ENCODE measurements at places on chromosomes 4 and X.

GRCh38 chrX:37646254-37646653 lies 39.3 kb upstream of the XK start:
- DNase-seq = no peak

GRCh38 chr4:47482326-47482725 lies 2.7 kb upstream of the ATP10D start:
- no peak for DNase-seq

DNA sequence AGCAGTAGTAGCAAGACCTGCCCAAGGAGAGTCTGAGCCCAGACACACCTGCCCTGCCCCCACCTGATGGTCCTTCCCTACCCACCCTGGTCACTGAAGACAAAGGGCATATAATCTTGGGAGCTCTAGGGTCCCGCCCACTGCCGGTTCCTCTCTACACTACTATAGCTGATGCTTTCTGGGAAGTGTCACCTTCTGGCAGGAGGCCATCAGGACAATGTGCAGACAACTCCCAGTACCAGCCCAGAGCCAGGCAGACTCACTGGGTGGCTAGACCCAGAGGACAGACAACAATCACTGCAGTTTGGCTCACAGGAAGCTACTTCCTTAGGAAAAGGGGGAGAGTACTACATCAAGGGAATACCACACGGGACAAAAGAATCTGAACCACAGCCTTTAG lies 312.7 kb downstream of the SPRY1 start:
- DNase-seq = no peak

DNA sequence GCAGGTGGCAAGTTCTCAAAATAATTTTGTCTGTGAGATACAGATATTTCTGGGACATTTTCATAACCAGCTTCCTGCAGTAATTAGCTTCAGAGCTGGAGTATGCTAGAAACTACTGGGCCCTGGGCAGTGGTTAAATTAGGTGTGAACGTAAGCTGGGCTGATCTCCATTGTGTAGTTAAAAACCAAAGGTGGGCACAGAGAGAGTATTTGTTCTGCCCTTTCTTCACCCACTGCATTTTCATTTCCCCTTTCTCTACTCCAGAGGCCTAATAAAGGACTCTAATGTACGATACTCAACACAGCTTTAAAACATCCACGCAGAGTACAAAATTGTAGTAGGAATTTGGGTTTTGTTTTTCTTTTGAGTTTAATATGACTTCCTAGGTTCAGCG lies 252.7 kb downstream of the SPRY1 start:
- DNase-seq = no peak

DNA sequence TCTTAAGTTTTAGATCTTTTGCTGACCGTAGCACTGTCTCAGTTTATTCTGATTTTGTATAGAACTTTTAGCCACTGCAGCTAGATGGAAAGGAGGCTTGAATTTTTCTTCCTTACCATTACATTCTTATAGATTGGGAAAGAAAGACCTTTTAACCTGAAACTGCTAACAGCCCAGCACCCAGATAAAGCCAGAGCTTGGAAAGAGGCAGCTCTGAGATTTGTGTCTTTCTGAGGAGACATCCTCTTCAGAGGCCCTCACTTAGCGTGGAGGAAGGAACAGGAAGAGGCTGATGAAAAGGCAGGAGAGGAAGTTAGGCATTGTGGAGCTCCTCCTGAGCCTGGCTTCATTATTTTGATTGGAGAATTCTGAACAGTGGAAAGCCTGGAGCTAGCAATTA lies 35.1 kb downstream of the ATG4A start:
- no peak for DNase-seq

DNA sequence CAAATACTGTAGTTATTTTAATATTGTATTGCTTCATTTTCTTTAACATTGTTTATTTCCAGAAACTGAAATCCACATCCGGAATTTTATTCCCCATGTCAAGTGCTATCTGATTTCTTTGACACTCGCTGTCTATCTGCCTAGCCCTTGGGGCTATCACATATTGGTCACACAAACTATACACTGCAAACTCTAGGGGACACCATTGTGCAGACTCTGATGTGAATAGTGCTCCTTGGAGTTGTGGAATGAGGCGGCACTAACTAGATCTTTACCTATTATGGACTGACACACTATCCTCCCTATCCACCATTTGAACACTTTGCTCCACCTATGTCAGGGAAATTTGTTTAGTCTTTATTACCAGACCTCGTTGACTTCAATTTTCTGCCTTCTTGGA lies 534.5 kb downstream of the GLUD2 start:
- DNase-seq = no peak

DNA sequence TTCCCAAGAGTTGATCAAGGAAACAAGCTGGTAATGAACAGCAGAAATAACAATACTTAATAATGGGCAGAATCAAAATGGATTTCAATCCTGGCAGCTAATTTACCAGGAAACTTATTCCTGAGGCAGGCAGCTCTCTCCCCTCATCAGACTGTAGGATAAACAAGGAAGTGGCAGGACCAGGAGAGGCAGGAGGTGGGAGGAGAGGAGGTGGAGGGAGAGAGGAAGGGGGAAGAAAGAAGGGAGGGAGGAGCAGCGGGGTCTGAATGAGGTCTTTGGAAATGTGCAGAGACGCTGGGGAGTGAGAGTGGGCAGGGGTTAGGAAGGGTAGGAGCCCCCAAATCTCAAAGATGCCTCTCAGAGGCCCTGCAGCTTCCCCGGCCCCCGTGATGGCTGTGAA lies 231.5 kb downstream of the BCOR start:
- no peak for DNase-seq

DNA sequence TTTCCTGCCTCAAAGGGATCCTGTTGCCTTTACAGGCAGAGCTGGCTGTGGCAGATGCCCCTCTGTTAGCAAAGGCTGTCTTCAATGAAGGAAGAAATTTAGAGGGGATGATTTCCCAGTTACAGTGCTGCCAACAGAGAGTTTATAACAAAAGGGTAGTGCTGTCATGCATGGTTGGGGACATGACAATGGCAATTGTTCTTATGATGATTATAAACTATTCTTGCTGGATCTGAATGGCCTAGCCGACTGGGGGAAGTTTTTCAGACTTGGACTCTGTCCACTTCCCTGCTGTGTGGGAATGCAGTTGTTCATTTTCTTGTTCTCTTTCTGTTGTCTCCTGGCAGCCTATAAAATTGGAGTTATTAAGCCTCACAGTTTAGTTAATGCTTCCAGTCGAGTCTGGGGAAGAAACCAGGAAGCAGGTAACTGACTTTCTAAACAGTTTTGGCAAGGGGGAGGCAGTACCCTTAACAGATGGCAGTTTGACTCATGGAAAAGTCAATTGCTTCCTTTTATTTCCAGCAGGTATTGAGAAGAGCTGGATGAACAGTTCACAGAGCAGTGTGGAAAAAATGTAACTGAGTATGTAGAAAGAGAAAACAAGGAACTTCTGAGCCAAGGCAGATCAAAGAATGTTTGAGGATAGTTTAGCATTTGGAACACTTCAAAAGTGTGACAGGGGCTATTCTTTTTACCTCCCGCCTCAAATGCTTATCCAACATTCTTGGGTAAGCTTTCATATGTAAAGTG lies 582.6 kb downstream of the RAPGEF2 start:
- DNase-seq = no peak

DNA sequence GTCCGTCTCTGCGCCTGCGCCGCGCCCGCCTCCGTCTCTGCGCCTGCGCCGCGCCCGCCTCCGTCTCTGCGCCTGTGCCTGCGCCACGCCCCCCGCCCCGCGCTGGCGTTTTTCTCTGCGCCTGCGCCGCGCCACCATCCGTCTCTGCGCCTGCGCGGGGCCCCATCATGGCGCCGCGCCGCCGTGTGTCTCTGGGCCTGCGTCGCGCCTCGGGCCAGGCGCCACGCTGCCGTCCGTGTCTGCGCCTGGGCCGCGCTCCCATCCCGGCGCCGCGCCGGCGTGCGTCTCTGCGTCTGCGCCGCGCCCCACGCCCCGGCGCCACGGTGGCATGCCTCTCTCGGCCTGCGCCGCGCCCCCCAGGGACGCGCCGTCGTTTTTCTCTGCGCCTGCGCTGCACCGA lies 51.8 kb upstream of the DUX4 start:
- no peak for DNase-seq

DNA sequence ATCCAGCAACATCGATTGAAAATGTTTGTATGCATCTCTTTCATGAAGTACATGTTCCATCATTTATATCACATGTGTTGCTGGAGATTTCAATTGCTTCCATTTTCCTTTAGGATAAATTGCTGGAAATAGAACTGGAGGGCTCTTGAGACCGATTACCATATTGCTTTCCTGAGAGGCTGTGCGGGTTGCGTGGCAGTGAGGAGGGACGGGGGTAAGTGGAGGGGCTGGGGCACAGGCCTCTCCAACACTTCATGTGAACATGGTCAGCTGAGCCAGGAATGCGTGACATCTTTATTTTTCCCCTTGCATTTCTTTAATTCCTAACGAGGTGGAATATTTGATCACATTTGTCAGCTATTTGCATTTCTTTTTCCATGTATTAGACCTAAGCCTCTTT lies 144.6 kb downstream of the TBL1X start:
- no peak for DNase-seq

- no peak for DNase-seq
Observed at GRCh38 chr4:37393321-37393720, 148.8 kb downstream of the NWD2 start.

DNA sequence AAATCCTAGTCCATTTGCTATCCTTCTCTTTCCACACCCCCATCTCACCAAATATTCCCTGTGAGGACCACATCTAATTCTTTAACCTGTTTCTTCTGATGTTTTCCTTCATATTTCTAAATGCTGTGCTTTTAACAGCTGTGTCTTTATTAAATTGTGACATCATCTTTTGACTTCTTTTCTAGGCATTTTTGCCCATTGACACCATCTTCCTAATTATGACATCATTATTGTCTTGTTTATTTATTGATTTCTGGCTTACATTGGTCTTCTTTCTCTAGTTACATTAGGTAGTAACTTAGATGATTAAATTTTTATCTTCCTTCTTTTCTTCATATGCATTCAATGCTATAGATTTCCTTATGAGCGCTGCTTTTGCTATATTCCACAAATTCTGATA lies 175.8 kb upstream of the PDE5A start:
- DNase-seq = no peak

DNA sequence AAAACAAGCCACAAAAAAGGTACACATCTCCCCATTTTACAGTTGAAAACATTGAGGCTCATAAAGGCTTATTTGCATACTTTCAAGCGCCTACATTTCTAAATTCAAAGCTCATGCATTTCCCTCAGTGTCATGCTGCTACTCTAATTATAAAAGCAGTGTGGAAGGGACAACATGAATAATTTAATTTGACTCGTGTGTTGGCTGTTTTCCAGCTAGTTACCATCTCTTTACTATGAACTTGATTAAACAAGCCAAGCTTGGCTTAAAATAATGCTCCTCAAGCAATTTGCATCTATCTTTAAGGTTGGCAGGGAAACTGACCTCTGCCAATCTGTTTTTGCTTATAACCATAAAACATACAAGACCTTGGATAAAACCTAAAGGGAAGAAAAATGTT lies 252.5 kb upstream of the NEIL3 start:
- DNase-seq = no peak

GRCh38 chr4:151256134-151256533 lies 20.8 kb upstream of the PRSS48 start:
- no peak for DNase-seq

DNA sequence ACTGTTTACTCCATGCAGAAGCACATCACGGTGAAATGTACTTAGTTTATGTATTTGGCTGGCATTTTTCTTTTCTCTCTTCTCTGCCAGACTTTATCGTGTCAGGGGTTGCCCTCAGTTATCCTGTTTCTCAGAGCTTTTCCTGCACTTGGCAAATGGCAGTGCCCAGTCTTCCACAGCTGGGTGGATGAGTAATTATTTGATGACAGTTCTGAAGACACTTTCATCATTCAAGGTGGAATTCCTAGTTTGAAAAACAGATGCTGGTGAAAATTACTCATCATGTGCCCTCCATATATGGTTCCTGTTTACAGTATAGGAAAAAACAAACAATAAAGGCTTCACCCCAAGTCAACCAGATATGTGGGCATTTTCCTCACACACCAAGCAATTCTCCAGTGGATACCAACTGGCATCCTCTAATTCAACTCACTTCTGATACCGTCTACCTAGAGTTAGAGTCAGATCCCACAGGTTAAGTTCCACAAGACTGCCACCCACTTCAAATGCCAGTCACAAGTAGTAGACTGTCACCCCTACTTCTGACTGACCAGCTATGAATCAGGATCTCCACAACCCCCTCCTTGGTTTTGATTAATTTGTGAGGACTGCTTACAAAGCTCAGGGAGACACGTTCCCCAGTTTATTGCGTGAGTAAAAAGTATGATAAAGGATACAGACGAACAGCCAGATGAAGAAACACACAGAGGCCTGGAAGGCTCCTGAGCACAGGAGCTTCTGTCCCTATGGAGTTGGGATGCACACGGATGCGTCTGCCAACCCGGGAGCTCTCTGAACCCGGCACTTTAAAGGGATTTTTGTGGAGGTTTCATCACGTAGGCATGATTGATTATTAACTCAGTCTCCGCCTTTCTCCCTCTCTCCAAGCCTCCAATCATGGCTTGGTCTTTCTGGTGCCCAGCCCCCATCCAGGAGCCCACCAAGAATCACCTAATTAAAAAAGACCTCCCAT lies 72.9 kb downstream of the CLDN34 start:
- DNase-seq = no peak

GRCh38 chr4:176883681-176884418 lies 91.1 kb upstream of the VEGFC start:
- no peak for DNase-seq

DNA sequence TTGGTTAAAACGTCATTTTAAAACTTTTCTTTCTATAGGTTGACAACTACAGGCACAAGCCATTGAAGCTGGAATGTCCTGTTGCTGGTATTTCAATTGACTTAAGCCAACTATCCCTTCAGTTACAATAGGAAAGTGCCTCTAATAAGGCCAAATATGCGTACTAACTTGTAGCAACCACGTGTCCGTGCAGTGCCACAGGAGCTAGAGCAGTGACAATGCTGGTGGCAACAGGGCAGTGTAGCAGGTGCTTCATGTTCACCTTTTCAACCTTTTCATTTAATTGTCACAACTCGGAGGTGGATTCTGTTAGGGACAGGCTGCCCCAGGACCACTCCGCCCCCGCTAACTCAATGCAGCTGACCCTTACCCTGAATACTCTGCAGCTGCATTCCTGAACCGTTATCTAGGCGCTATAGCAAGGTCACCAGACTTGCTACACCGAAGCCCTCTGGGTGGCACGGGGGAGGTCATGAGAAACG lies 37.7 kb downstream of the ERVMER34-1 start:
- DNase-seq = no peak

DNA sequence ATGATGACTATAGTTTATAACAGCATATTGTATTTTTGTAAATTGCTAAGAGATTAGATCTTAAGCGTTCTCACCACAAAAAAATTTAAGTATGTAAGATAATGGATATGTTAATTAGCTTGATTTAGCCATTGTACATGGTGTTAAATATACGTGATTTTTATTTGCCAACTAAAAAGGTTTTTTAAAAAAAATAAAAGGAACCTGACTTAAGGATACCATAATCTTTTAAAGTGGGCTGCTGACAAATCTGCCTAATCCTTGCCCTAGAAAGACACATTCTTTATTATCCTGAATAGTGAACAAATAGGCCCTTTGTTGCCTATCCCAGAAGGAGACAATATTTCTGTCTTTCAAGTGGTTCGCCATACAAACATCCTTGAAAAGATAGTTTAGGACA lies 94.6 kb upstream of the FAM47C start:
- DNase-seq = no peak

GRCh38 chrX:132738951-132739350 lies 219.5 kb downstream of the HS6ST2 start:
- DNase-seq = no peak

All from thymus (tissue), 14 donors.